8988T (cell line): ENCODE measurements at places on chromosomes 6 and 20.

- no peak for DNase-seq
Measured at GRCh38 chr20:4873396-4873795, 127.9 kb downstream of the SLC23A2 start.

DNA sequence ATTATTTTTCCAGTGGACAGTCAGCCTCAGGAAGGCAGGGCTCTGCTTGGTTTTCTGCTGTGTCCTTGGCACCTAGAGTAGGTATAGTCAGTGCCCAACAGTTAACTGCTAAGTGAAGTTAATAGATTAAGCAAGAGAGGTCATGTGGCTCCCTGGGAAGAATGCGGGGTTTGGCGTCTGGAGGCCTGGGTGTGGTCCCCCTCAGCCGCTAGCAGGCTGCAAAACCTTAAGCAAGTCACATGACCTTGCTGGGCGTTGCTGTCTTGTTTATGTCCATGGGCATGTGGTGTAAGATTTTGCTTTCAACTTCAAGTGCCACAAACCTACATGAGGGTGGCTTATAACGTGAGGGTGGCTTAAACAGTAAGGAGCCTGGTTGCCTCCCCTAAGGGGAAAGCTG, 75.5 kb upstream of the SCP2D1 start:
- no peak for DNase-seq

DNA sequence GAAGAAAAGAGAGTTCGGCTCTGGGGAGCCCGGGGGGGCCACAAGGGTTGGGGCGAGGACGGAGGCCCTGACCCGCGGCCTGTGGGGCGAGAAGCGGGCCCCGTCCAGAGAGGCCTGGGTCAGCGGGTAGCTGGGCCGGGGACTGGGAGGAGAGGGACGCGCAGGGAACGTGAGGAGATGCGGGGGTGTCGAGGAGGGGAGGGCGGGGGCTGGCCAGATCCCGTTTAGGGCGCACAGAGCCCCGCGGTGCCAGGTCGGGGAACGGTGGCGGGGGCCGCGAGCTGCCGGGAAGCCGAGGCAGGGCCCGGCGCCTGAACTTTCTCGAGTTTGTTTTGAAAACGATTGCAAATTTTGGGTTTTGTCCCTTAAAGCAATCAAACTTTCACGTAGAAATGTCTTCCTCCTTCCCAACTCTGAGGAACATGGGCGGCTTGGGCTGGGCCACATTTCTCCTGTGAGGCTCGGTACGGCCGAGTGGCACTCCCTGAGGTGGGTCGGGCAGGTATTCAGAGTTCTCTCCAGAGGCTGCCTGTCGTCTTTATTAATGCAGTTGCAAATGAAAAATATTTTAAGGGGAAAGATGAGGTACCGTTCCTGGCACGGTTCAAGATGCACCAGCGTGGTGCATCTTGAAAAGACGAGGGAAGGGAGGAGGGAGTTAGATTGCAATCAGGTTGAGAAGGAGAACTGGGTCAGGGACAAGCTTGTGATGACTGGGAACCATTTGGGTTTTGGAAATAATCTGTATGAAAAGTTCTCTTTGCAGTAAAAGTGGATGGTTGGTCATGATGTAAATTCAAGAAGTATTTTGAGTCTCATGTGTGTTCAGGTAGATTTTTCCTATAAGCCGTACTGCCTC, 972 bp downstream of the RNF8 start:
- DNase-seq: peak; percentile 39

DNA sequence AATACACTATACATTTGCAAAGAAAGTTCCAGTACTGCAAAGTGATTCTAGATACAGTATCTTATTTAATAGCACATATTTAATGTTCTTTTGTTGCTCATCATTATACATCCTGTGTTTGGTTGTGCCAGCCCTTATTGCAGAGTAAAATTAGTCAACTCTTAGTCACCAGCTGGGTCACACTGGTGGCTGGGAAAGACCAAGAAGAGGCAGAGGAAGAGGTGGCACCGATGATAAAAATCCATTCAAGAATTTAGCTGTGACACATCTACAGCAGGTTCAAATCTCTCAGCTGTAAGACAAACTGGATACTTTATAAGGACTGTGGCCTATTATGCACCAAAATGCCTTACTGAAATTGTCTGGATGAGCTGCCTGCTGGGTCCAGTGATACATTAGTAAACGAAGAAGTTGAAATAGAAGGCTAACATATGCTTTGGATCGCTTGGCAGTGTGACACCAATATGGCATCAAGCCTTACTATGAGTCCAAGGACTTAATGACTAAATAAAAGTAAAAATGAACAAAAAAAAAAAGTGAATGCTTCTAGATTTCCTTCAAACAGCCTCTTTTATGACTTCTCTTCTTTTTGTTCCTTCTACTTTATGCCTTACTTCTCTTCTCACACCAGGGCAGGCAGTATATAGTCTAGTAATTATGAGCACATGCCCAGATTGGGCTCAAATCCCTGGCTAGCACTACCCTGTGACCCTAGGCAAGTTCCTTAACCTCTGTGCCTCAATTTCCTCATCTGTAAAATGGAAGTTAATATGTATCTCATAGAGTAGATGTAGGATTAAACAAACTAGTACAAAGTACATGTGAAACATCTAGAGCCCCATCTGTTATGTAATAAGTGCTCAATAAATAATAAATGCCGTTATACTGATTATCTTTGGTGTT, 29.4 kb upstream of the RNF8 start:
- peak; percentile 51 for DNase-seq

DNA sequence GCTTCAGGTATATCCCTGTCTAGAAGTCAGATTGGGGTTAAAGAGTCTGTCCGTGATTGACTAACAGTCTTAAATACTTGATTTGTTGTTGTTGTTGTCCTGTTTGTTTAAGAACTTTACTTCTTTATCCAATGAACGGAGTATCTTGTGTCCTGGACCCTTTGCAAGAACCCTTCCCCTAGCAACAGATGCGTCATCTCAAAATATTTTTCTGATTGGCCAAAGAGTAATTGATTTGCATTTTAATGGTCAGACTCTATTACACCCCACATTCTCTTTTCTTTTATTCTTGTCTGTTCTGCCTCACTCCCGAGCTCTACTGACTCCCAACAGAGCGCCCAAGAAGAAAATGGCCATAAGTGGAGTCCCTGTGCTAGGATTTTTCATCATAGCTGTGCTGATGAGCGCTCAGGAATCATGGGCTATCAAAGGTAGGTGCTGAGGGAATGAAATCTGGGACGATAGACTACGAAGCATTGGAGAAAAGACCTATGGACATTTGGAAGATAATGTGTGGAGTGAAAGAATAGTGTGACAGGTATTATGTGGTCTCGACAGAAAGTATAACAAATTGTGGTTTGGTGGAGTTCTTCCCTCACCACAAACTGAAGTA, at the start of gene HLA-DRA:
Gene HLA-DRA (plus strand): TSS at position 286 of the 613 bp plus-strand sequence. CDS start 64 bp downstream, at position 350.
- DNase-seq: peak; percentile 13

GRCh38 chr20:19528286-19529030, 229.6 kb upstream of the RIN2 start:
- no peak for DNase-seq

DNA sequence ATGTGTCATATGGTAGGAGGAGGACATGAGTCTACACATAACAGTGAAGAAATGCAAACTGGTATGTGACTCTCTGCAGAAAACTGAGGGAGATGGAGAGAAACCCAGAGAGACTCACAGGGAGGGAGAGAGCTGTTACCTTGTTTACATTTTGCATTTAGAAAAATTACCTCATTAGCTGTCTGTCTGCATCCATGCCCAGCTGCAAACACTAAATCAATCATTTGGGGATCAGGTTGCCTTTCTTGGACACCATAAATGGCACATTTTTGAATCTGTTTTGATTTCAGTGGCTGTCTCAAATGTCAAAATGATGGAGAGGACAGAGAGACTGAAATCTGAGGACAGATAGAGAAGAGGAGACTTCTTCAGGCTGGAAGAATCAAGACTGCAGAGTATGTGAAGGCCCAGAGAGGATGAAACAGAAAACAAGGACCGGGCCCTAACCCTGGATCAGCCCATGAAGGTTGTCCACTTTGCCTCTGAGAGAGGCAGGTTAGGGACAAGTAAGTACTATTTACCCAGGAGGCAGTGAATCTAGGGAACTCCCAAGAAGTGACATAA, 92.2 kb downstream of the UNC5CL start:
- no peak for DNase-seq

GRCh38 chr6:90537027-90537426, 49.8 kb downstream of the MAP3K7 start:
- no peak for DNase-seq

GRCh38 chr6:21115111-21115510, 478.4 kb upstream of the SOX4 start:
- no peak for DNase-seq

DNA sequence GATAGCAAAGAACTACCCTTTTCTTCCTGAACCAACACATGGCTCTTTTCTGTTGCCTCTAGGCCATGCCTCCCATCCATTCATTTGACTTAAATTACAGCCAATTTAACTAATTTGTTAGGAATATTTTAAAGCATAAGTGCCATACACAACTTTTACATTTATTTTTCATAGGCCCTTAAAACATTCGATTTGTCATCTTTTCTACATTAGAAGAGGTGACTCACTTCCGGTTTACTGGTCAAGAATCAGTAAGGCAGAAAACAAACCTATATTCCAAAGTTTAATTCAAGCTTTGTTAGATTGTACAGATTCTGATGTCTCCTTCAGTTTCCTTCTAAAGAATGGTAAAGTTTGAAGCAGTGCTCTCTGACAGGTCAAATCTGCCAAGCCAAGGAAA, 344.3 kb downstream of the SAMD5 start:
- DNase-seq: no peak

- no peak for DNase-seq
Measured at GRCh38 chr20:40678286-40678875, 10.7 kb downstream of the MAFB start.

DNA sequence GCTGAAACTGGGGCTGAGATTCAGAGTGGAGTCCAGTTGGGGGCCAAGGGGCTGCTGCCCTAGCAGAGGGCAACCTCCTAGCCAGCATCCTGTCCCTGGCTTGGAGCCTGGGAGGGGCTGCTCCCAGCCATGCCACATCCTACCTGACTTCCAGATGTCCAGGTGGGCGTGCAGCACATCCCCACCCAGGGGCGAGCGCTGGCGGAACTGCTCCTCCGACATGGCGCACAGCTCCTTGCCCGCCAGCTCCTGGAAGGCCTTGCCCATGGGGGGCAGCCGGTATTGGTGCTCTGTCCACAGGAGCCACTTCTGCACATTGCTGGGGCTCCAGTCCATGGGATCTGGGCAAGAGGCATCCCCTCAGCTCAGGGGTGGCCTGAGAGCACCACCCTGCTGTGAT, 15.3 kb downstream of the SPDEF start:
- DNase-seq: no peak

DNA sequence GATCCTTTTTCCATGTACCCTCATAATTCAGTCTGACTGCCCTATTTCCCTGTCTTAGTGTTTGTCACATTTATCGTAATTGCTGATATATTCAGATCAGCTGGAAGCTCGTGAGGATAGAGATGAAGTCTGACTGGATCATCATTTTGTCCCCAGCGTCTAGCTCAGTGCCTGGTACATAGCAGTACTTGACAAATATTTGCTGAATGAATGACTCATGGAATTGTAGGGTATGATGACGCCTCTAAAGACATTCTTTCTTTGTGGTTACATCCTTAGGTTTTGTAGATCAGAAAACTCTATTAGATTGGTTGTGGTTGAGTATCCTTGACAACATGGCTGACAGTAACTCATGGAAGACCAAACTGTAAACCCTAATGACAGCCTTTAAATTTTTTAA, 68.9 kb downstream of the MTHFD1L start:
- no peak for DNase-seq

DNA sequence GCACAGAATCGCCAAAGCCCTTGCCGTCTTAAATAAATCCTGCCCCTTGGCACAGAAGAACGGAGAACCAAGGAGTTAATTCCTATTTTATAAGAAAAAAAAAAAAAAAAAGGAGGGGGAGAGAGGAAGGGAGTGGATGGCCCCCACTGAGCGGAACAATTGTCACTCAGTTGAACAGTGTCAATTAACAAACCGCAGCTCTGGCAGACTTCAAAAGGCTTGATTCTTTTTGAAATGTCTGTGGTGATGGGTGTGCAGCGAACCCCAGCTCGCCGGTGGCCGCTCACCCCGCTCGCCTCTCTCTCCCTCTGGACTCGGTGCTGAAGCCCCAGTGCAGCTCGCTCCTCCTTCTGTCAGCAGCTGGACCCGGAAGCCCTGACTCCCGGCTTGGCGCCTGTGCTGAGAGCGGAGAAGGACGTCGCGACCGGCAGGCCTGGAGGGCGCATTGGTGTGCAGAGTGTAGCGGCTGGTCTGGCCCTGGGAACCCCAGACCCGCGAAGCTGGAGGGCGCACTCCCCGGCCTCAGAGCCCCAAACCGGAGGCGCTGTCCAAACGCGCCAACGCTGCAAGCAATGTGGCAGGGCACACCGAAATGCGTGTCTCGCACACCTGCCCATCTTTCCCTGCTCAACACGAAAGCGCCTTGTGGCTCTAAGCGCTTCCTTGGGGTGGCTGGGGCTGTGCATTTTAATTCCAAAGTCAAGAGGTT, 3.4 kb downstream of the LINC00237 start:
- DNase-seq: no peak

- DNase-seq: no peak
Measured at GRCh38 chr6:62344850-62345249, 58.8 kb upstream of the KHDRBS2 start.

DNA sequence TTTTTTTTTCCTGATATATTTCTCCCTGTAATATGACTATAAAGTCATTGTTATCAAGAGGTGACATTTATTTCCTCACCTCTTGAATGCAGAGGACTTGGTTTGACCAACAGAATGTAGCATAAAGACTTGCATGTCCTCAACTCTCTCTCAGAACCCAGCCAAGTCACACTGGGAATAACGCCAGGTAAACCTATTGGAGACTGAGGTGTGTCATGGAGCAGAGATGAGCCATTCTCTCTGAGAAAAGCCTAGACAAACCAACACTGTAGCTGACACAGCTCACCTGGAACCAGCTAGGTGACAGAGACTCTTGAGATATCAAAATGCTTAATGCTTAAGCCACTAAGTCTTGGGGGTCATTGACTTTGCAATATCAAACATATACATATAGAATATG, 533.6 kb downstream of the HAO1 start:
- no peak for DNase-seq

GRCh38 chr6:143136647-143137046, 76.0 kb downstream of the AIG1 start:
- DNase-seq: no peak

GRCh38 chr6:116101790-116102189, 1.1 kb downstream of the NT5DC1 start:
- DNase-seq: no peak

DNA sequence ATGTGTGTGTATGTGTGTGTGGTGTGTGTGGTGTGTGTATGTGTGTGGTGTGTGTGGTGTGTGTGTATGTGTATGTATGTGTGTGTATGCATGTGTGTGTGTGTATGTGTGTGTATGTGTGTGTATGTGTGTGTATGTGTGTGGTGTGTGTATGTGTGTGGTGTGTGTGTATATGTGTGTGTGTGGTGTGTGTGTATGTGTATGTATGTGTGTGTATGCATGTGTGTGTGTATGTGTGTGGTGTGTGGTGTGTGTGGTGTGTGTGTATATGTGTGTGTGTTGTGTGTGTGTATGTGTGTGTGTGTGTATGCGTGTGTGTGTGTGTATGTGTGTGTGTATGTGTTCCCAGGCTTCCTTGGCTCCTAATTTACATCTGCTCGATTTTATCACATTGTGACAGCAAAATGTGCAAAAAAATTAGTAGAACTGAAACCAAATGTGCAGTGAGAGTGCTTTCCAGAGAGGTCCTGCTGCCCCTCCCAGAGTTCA, 234.5 kb downstream of the BMP7 start:
- no peak for DNase-seq
